ENCODE measurements at places on chromosomes 1 and 21. TPM values are rescaled to one million over a fixed set of nuclear protein-coding genes. Genes with fewer than 3 reads are reported as not detected.
A peak's percentile ranks its signal among the peaks of the same experiment; 100 is the strongest.

The CXADR gene
- 6.6 TPM for total RNA-seq

The AKR7A3 gene
- 2.6 TPM for total RNA-seq

The BOLA1 gene
- 10.2 TPM for total RNA-seq

The CTSK gene
- total RNA-seq, result 2.1 TPM

DNA sequence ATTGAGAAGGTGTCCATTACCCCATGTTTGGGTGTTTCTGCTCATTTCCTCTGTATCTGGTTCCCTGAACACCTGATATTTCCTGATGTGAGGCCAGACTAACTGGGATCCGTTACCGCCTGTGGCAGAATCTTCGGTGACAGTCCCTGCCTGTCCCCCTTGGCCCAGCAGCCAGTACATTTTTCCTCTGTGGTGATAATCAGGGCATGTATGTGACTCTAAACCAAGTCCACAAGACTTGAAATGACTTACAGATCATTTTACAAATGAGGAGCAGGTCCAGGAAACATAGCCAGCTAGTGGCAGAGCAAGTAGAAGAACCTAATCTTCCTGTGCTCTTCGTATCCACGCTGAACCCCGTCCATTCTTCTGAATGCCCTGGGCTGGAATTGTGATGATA is 143.5 kb upstream of the IPO9 start:
- DNase-seq, result no peak

DNA sequence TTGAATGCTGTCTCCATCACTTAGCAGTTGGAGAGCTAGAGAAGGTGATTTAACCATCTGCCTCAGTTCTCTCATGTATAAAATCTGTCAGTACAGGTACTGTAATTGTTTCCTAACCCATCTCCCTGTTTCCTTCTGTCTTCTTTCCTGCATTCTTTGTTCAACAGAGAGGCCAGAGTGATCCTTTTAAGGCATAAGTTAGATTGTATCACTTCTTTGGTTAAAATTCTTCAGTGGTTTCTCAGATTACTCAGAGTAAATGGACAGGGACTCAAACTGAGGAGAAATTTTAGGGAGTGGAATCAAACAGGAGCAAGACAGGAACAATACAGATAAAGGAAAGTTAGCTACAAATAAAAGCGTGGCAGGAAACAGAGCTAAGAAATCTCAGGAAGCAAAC is 45.2 kb upstream of the SSX2IP start:
- no peak for DNase-seq

- peak; percentile 37 for DNase-seq
These were observed 159.9 kb upstream of the AJAP1 start for GRCh38 chr1:4494558-4494957.

DNA sequence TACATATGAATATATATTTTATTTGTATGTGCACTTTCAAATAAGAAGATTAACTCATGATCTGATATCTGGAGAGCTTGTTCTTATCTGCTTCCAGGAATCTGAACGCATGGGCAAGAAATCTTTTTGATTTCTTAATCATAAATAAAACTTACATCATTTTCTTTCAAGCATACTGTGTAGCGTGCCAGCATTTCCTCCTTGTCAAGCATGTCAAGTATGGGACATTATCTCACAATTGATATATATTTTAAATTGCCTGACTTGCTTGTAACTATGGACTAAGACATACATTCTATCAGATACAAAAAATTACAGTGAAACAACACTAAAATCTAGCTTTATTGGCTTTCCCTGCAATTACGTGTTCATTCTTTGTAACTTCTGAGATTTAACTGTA is 1128.2 kb downstream of the PLA2G4A start:
- no peak for DNase-seq

- no peak for DNase-seq
These were observed 37.1 kb downstream of the LHX4 start for GRCh38 chr1:180267211-180267561.

DNA sequence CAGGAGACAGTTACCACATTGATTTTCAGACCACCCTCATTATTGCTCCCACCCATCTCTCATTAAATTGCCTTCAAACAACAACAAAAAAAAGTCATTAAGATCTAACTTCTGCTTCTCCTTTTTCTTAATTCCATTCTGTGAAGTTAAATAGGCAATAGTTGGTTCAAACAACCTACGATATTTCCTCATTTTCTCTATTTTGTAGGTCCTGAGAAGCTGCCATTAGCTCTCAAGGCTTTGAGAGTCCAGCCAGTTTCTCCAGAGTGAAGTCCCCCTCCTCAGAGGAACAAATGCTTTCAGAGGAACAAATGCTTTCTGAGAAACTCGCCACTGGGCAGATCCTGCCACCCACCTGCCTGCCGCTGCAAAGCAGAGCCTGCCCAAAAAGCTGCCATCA is 125.6 kb downstream of the ETS2 start:
- no peak for DNase-seq

The ASCL5 gene
- total RNA-seq, result not detected

The DNALI1 gene
- total RNA-seq, result not detected

GRCh38 chr1:1320666-1321448 is 3.6 kb downstream of the INTS11 start:
- no peak for DNase-seq

DNA sequence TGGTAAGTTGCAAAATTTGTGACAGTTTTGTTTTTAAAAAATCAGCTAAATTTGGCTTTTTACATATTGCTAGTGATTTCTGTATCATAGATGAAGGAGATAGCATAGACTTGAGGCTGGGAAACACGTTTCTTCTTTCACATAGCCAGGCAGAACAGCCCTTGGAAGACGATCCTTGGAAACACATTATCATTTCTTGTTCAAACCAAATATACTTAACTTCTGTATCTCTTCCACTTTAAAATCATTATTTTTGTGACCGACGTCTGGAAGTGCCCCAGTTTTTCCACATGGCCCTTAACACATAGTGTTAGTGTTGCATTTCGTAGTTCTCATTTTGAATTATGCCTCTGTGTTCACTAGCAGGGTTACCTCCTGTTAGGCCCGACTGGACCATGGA is 193.5 kb downstream of the SDCCAG8 start:
- no peak for DNase-seq

DNA sequence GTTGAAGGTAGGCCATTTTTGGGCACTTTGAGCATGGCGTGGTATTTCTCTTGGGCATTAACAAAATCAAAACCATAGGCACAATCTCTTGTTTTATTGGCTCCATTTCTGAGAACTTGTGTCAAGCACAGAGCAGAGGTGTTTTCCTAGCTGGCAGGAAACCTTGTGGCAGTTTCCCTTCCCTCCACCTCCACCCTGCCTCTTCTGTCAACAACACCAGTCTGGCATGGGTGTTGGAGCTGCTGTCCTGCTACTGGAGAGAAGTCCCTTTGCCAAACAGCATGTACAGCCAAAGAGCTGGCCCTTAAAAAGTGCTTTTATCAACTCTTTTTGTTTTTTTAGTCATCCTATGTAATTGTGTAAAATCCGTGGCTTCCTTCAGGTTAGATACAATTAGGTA is 16.0 kb downstream of the ATP1A1 start:
- DNase-seq, result no peak

GRCh38 chr1:94522304-94522703 is 19.3 kb downstream of the F3 start:
- peak; percentile 13 for DNase-seq

GRCh38 chr1:20068722-20069121 is 1.3 kb upstream of the PLA2G5 start:
- DNase-seq, result no peak
